ENCODE measurements at places on chromosomes 12 and 14. TPM values are rescaled to one million over a fixed set of nuclear protein-coding genes. Genes with fewer than 3 reads are reported as not detected.
A peak's percentile ranks its signal among the peaks of the same experiment; 100 is the strongest.

- H3K36me3 ChIP-seq = no peaks in the 10 kb centered on the region
- DNase-seq = no peak
- peak overlapping the region; percentile 28 for H3K27ac ChIP-seq
- H3K4me3 ChIP-seq = no peak overlapping the region
These were observed 25.0 kb downstream of the CFAP54 start for GRCh38 chr12:96514328-96514727.

DNA sequence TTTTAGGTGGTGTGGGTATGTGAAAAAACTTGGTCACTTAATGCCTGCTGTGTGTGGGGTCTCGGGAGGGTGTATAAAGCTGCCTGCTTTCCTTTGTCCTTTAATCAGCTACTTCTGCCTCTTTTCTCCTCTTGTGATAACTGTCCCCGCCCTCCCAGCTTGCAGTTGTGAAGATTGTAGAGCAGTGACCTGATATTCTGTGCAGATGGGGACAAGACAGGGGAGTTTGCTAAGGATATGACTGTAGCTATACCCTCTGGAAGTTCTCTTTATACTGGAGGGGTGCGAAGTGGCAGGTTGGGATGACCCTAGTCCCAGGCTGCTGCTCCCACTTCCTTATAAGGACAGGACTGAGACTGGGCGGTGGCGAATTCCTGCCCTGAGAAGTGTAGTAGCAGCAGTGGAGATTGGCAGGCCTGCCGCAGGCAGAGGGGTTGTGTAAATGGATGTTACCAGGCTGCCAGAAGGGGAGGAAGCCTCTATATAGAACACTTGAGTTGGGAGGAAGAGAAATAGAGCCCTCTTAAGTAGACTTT lies 835 bp downstream of the MYL6 start:
- peak overlapping the region; percentile 97 for H3K27ac ChIP-seq
- H3K36me3 ChIP-seq = peaks cover 47% of the 10 kb centered on the region
- DNase-seq = peak; percentile 50

The APOF gene
- total RNA-seq = not detected

The CIDEB gene
- 22.7 TPM for total RNA-seq

The SMIM41 gene
- total RNA-seq = 0.47 TPM

The TTC6 gene
- total RNA-seq = 7.1 TPM

The SIX1 gene
- 1.3 TPM for total RNA-seq

All from left lung (tissue), 14 donors.